Activated T-cell treated with anti-CD3 and anti-CD28 coated beads, Interleukin-2, amount 50 U/mL, for 24 hours (primary cell): ENCODE measurements at places on chromosomes 6 and 20.
A peak's percentile ranks its signal among the peaks of the same experiment; 100 is the strongest.

DNA sequence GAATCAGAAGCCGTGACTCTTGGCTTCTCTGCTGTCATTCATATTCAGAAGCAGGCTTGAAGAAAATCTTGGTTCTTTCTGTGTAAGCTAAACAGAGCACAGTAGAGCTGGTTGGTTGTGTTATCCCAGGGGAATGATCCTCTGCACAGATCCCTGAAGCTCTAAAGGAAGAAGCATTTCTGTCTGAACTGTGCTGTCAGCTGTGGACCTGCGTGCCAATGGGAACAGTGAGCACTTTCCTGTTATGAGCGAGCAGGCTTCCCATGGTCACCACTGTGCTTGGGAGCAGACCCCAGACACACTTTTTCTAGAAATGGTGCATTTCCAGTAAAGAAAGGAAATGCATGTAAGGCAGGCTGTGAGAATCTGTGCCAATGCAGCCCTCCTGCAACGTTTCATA lies 490.2 kb downstream of the EPM2A start:
- H3K36me3 ChIP-seq = no peaks in the 10 kb centered on the region
- no peaks in the 10 kb centered on the region for H3K4me1 ChIP-seq
- no peak for DNase-seq

DNA sequence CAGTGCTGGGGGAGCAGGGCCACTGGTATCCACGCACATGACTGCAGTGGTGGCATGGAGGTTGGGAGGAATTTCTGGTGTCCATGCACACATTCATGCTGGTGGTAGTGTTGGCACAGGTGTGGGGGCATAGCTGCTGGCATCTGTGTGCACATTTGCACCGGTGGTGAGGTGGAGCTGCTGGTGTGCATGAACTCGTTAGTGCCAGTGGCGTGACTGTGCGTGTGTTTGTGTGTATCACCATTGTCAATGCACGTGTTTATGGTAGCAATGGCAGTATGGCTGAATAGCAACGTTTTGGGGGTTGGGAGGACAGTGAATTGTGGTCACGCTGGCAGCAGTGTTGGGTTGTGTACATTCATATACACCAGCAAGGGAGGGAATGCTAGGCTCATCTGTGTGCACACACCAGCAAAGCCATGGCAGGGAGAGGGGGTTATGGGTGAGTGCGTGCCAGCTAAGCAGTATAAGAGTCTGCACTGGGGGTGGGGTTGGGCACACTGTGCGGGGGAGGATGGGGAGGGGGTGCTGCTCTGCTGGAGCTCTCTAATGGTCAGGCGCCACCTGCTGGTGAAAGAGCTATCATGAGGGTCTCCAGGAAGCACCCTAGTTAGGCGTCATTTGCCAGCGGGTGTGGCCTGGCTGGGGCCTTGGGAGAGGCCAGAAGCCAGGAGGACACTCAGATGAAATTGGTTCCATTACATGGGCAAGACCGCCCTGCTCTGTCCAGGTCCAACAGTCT lies 626.1 kb upstream of the ID4 start:
- H3K4me3 ChIP-seq = no peak overlapping the region
- DNase-seq = no peak
- H3K27me3 ChIP-seq = no peaks in the 10 kb centered on the region

- H3K36me3 ChIP-seq = peaks cover 68% of the 10 kb centered on the region
- no peak overlapping the region for H3K27ac ChIP-seq
- H3K4me3 ChIP-seq = no peak overlapping the region
- peaks cover 12% of the 10 kb centered on the region for H3K4me1 ChIP-seq
- no peaks in the 10 kb centered on the region for H3K27me3 ChIP-seq
Observed at GRCh38 chr6:18183766-18184165, 28.5 kb downstream of the KDM1B start.

DNA sequence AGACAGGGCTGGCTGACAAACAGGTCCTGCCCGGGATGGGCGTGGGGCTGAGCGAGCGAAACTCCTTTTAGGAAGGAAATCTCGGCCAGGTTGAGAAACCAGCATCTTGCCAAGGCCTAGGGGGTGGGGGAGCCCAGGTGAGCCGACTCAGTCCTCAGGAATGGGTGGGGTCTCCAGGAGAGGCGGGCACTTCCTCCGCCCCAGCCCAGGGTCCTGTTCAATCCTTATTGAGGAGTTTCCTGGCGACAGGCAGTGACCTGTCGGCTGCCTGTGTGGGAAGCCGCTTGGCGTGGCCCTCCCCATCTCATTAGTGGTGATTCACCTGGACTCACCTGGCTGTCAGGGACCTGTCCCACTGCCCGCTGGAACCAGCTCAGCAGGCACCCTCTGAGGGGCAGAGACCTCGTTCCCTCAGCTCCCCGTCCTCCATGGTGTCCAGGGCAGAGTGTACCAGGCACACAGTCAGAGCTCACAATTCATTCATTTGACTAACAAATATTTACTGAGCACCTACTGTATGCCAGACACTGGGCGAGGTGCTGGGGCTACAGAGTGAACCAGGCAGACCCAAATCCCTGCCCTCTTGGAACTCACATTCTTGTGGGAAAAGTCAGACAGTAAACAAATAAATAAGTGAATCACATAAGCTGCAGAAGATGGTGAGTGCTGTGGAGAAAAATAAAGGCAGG lies 51.1 kb downstream of the FGD2 start:
- H3K27me3 ChIP-seq = no peaks in the 10 kb centered on the region
- peaks cover 10% of the 10 kb centered on the region for H3K4me1 ChIP-seq
- H3K4me3 ChIP-seq = no peak overlapping the region
- no peak for DNase-seq

GRCh38 chr20:35447082-35447789 lies 8.2 kb upstream of the CEP250 start:
- H3K27ac ChIP-seq = peak overlapping the region; percentile 76
- H3K4me3 ChIP-seq = peak overlapping the region; percentile 83
- H3K4me1 ChIP-seq = peaks cover 6% of the 10 kb centered on the region
- H3K27me3 ChIP-seq = peaks cover 5% of the 10 kb centered on the region

DNA sequence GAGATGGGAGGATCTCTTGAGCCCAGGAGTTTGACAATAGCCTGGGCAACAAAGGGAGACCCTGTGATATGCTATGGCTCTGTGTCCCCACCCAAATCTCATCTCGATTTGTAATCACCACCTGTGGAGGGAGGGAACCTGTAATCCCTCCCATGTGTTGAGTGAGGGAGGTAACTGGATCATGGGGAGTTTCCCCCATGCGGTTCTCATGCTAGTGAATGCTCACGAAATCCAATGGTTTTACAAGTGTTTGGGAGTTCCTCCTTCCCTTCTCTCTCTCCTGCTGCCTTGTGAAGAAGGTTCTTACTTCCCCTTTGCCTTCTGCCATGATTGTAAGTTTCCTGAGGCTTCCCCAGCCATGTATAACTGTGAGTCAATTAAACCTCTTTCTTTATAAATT lies 3.4 kb downstream of the NUDT3 start:
- H3K4me3 ChIP-seq = no peak overlapping the region
- peaks cover 38% of the 10 kb centered on the region for H3K4me1 ChIP-seq
- no peak overlapping the region for H3K27ac ChIP-seq
- no peaks in the 10 kb centered on the region for H3K27me3 ChIP-seq
- no peak for DNase-seq
- H3K36me3 ChIP-seq = peaks cover 13% of the 10 kb centered on the region

- H3K4me1 ChIP-seq = peaks cover 37% of the 10 kb centered on the region
- H3K36me3 ChIP-seq = peaks cover 18% of the 10 kb centered on the region
- no peaks in the 10 kb centered on the region for H3K27me3 ChIP-seq
- H3K27ac ChIP-seq = peak within 1 kb of the TSS; percentile 100
- peak; percentile 95 for DNase-seq
Observed at GRCh38 chr6:138773177-138774091, at the start of gene CCDC28A. Gene CCDC28A (plus strand): TSS chr6:138773769. CDS start chr6:138776121, 2,352 bp downstream.

- H3K4me3 ChIP-seq = no peak overlapping the region
- peak overlapping the region; percentile 1 for H3K27ac ChIP-seq
- no peaks in the 10 kb centered on the region for H3K36me3 ChIP-seq
- no peak for DNase-seq
- peaks cover 14% of the 10 kb centered on the region for H3K4me1 ChIP-seq
- H3K27me3 ChIP-seq = peaks cover 68% of the 10 kb centered on the region
Observed at GRCh38 chr6:16973545-16974386, 128.1 kb upstream of the STMND1 start.

DNA sequence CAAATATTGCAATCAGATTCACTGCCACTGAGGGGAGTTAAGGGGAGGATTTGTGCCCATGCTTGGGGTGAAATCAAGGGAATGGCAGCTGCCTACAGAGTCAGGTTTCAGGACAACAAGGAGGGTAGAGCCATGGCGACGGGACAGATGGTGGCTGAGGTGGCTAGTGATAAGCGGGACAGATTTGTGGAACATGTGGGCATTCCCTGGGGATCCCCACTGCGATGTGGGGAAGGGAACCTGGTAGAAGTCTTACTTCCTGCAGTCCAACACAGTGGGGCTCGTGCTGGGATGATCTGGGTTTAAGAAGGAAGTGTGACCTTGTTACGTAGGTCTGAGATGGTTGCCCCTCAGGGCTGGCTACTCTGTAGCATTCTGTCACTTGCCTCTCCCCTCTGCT lies 292.0 kb upstream of the JARID2 start:
- H3K4me1 ChIP-seq = no peaks in the 10 kb centered on the region
- H3K27me3 ChIP-seq = no peaks in the 10 kb centered on the region
- H3K27ac ChIP-seq = no peak overlapping the region

DNA sequence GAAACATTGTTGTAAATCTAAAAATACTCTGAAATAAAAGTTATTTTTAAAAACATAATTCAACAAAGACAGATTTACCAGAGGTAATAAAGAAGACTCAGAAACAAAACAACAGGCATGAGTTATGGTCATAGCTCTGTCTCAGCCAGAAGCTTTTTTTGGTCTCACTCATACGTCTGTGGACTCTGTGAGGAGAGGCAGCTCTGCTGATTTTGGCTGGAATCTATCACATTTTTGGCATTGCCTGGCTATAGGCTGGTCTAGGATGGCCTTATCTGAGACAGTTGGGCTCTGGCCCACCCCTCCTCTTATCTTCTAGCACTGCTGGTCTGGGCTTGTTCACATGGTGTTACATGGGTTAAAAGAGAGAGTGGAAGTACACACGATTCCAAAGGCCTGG lies 514.0 kb upstream of the BTBD3 start:
- no peaks in the 10 kb centered on the region for H3K36me3 ChIP-seq
- no peak for DNase-seq
- H3K4me3 ChIP-seq = no peak overlapping the region
- H3K27me3 ChIP-seq = no peaks in the 10 kb centered on the region

DNA sequence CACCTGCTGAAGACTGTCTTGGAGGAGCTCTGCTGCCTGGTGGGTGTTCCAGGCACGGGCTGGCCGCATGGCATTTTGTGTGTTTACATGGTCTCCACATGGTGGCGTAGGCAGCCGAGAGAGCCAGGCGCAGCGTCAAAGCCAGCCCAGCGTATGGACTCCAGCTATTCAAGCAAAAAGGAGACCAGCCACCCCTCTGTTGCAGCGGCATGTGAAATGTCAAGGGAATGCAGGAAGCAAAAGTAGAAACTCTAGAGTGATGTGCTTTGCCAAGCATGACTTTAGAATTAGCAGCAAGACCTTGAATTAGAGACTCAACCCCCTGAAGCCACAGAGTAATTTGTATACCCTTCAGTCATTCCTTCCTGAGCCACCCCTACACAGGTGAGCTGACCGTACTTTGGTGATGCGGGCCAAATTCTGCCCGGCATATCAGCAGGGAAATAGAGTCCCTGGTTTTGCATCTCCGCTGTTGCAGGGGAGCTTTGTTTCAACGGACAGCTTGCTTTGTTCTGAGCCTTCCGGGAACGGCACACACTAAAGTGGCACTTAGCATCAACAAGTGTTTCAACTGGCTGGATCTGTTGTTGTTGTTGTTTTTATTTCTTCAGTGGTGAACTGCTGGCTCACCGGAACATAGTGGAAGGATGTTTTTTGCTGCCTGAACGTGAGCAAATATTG lies 48.5 kb downstream of the FNDC1 start:
- no peaks in the 10 kb centered on the region for H3K36me3 ChIP-seq
- DNase-seq = no peak
- no peak overlapping the region for H3K4me3 ChIP-seq
- H3K4me1 ChIP-seq = peaks cover 1% of the 10 kb centered on the region
- H3K27me3 ChIP-seq = peaks cover 23% of the 10 kb centered on the region

DNA sequence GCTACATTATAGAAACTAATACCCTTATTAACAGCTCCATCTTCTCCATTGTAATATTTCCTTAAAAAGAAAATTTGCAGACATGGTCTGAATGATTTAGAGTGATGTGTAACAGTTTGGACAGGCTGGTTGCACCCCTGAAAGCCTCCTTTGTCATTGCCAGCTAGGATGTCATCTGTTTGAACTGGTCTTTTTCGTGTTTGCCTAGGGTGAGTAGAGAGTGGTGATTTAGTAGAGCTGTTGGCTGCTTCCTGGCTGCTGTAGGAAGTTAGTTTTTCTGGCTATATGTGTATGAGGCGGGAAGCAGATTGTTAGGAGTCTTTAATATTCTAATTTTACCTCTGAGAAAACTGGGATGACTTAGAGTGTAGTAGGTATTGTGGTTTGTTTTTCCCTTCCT lies 101.1 kb downstream of the ZFAND3 start:
- no peak overlapping the region for H3K4me3 ChIP-seq
- no peak for DNase-seq
- no peaks in the 10 kb centered on the region for H3K27me3 ChIP-seq
- peaks cover 56% of the 10 kb centered on the region for H3K4me1 ChIP-seq
- no peak overlapping the region for H3K27ac ChIP-seq
- peaks cover 19% of the 10 kb centered on the region for H3K36me3 ChIP-seq

DNA sequence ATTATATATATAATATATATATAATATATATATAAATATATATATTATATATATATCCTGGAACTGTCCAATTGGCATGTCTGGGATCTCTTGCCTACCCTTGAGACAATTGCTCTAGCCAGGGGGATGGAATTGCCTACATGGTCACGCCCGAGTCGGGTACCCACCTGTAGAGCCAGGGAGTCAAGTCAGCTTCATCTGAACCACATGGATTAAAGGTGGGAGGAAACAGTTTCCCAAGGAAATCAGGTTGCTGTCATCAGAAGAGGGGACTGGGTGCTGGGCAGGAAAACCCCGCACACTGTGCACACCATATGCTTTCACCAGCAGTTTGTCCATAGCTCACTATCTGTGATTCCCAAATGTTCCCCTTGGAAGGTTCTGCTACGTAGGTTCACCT lies 252.5 kb upstream of the NOX3 start:
- no peak for DNase-seq
- H3K27ac ChIP-seq = no peak overlapping the region
- H3K36me3 ChIP-seq = no peaks in the 10 kb centered on the region
- H3K27me3 ChIP-seq = peaks cover 3% of the 10 kb centered on the region

DNA sequence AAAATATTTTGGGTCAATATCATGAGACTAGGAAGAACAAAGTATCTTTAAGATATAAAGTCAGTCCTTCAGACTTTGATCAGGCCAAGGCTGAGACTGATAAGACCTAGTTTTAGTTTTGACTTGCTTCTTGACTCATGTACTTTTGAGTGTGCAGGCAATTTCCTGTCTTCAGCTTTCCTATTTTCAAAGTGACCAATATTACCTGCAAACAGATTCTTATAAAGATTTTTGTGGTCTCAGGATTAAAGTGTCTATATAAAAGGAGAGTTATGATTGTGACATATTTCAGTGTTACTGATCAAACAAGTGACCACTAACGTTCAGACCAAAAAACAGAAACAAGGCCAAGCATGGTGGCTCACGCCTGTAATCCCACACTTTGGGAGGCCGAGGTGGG lies 36.0 kb upstream of the AKIRIN2 start:
- H3K4me1 ChIP-seq = peaks cover 42% of the 10 kb centered on the region
- H3K4me3 ChIP-seq = peak overlapping the region; percentile 15
- DNase-seq = no peak
- H3K27me3 ChIP-seq = no peaks in the 10 kb centered on the region
- H3K36me3 ChIP-seq = no peaks in the 10 kb centered on the region
- peak overlapping the region; percentile 93 for H3K27ac ChIP-seq

GRCh38 chr6:4645713-4646360 lies 130.4 kb upstream of the CDYL start:
- no peak overlapping the region for H3K4me3 ChIP-seq
- H3K36me3 ChIP-seq = no peaks in the 10 kb centered on the region
- peaks cover 11% of the 10 kb centered on the region for H3K4me1 ChIP-seq
- no peak overlapping the region for H3K27ac ChIP-seq
- DNase-seq = no peak
- H3K27me3 ChIP-seq = peaks cover 86% of the 10 kb centered on the region
